ENCODE measurements at places on chromosomes 3 and 15. TPM values are rescaled to one million over a fixed set of nuclear protein-coding genes. Genes with fewer than 3 reads are reported as not detected.

- H3K27ac ChIP-seq, result no peak overlapping the region
- no peaks in the 10 kb centered on the region for H3K36me3 ChIP-seq
- H3K4me1 ChIP-seq, result no peaks in the 10 kb centered on the region
These were observed 418.4 kb upstream of the RARB start for GRCh38 chr3:25009665-25010064.

The GOLGA8K gene
- not detected for total RNA-seq

The GABRB3 gene
- total RNA-seq, result not detected

The PPP1R14D gene
- not detected for total RNA-seq

DNA sequence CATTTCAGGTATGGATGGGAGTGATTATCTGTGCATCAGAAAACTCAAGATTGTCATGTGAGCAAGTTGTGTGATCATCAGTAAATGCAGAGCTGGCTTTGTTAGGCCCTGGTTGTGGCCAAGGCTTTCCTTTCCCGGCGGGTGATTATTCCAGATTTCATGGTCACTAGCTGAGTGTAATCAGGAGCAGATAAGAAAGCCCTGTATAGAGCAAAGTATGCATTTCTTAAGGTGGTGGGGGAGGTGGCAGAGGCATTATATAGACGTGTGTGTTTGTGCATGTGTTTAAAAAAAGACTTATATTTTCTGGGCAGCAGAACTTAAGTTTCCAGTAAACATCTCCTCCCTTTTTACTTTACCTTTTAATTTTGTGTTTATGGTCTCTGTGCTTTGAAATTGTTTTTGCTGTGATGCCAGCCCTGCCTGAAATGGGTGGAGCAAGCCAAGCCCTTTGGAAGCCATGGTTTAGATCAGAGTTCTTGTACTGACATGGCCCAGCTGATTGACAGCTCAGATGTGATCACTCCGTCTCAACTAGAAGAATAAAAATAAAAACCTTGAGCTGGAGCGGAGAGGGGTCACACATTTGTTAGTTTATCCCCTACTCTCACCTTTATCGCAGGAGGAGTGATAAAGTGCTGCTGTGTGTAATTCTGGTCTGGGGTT is 22.2 kb downstream of the SMAD3 start:
- H3K36me3 ChIP-seq, result peaks cover 6% of the 10 kb centered on the region
- no peak for DNase-seq
- peaks cover 90% of the 10 kb centered on the region for H3K4me1 ChIP-seq
- H3K27ac ChIP-seq, result no peak overlapping the region
- no peak overlapping the region for H3K4me3 ChIP-seq

DNA sequence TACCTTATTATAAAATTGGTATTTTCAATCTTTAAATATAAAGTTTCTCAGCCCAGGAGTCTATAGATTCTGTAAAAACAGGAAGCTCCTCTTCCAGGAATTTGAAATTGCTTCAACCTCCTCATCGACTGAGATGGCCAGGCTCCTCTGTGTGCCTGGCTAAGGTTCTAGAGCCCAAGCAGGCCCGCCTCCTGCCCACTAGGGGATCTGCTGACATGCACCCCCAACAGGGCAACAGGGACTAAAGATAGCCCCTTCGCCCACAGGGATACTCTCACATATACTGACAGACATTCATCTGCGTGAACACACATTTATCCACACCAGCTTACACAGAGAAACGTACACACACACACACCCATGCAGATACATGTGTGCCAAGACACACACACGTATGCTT is 183.1 kb upstream of the TLE3 start:
- no peak for DNase-seq
- H3K4me1 ChIP-seq, result no peaks in the 10 kb centered on the region

DNA sequence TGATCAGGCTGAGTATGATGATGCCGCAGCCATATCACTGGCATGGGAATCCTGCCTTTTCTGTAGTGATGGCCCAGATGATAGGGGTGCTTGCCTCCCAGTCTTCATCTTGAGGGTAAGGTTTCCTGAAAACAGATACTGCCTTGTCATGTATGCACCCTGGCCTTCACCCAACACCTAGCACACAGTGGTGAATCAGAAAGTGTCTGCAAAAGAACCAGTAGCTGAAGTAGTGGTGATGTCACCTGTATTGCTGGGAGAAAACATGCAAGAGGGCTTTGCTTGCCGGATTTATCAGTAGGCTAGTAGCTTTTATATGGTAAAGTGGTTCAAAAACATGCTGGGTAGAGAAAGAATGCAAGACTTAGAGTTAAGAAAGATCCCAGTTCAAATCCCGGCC is 419.8 kb upstream of the WNT5A start:
- H3K27me3 ChIP-seq, result no peaks in the 10 kb centered on the region
- H3K4me1 ChIP-seq, result no peaks in the 10 kb centered on the region
- H3K4me3 ChIP-seq, result no peak overlapping the region
- H3K27ac ChIP-seq, result no peak overlapping the region
- no peaks in the 10 kb centered on the region for H3K36me3 ChIP-seq

The COL7A1 gene
- total RNA-seq, result 86.6 TPM

- DNase-seq, result no peak
- H3K36me3 ChIP-seq, result peaks cover 4% of the 10 kb centered on the region
- H3K4me3 ChIP-seq, result no peak overlapping the region
- H3K4me1 ChIP-seq, result peaks cover 14% of the 10 kb centered on the region
- H3K27ac ChIP-seq, result no peak overlapping the region
- no peaks in the 10 kb centered on the region for H3K27me3 ChIP-seq
These were observed 3.7 kb upstream of the SLC41A3 start for GRCh38 chr3:126087552-126088175.
